CD8-positive, alpha-beta memory T cell (primary cell): ENCODE measurements at places on chromosomes 7 and 10.
A peak's percentile ranks its signal among the peaks of the same experiment; 100 is the strongest.

DNA sequence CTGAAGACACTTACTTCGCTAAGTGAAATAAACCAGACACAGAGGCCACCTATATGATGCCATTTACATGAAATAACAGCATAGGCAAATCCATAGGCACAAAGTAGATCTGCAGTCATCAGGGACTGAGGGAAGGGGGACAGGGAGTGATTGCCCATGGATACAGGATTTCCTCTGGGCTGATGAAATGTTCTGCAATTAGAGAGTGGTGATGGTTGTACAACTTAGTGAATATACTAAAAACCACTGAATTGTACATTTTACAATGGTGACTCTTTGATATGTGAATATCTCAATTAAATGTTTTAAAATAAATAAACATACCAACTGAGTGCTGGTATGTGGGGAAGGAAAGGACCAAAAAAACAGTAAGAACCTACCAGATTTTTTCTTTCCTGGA, 20.4 kb downstream of the PPA1 start:
- DNase-seq: no peak

GRCh38 chr10:52897162-52897561, 124.6 kb upstream of the MBL2 start:
- DNase-seq: no peak

DNA sequence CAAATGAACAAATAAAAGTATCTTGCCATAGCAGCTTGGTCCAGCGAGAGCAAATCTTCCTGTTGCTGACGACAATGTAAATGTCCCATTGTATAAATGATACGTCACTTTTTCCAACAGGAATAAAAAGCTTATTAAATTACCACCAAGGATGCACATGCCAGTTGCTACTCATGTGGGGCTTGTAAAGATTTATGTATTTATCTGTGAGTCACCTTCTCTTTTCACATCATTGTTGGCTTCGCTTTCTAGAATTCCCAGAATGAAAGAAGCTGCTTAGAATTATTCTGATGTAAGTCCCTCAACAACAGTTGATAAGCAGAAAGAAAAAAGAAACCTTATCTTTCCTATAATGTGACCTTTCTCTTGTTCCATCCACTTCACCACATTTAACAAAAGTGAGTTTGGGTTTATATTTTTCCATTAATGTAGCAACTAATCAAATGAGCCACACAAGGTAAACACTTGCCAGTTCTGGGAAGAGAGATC, 22.4 kb downstream of the DNAJC12 start:
- DNase-seq: no peak

DNA sequence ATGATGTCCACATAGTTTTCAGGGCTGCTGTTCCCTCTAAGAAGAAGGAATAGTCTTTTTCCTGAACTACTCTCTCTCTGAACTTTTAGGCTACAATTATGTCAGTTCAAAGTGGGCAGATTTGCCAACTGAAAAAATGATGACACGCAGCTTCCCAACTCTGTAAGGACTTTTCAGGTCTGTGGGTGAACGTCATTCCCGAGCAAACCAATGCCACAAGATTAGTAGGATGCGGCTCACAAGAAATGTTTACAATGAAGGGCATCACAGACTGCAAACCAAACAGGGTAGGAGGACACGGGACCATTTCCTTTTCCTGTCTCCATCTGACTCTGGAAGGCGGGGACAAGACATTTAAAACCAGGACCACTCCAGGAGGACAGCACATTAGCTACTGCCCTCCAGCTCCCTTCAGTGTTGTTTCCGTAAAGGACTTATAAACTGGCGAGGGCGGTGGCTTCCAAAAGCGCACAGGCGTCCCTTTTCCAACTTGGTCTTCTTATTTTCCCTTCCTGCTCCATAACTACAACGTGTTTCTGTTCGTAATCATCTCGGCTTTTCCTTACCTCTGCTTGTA, 539 bp upstream of the MKLN1 start:
- peak; percentile 18 for DNase-seq

DNA sequence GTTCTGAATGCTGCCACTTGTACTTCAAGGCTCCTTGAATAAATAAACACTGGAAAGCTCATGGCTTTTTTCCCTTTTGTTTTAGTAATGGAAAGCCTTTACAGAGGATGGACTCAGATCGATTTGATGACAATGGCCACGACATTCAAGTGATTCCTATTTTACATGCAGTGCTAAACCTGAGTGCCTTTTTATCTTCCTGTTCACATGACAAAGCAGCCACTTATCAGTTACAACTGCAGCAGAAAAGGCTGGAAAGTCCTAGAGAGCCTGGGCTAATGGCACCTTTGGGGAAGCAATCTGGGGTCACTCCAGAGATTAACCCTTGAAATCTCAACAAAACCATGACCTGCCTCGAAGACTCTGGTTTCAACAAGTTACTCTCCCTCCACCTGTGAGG, 249.0 kb upstream of the AUTS2 start:
- no peak for DNase-seq
